ENCODE measurements at places on chromosomes 16 and 17. TPM values are rescaled to one million over a fixed set of nuclear protein-coding genes. Genes with fewer than 3 reads are reported as not detected.
A peak's percentile ranks its signal among the peaks of the same experiment; 100 is the strongest.

GRCh38 chr17:42313773-42314566 lies 25.7 kb downstream of the STAT5A start:
- ATAC-seq: no peak

GRCh38 chr16:29898135-29898803 lies 1.1 kb downstream of the SEZ6L2 start:
- ATAC-seq: no peak

DNA sequence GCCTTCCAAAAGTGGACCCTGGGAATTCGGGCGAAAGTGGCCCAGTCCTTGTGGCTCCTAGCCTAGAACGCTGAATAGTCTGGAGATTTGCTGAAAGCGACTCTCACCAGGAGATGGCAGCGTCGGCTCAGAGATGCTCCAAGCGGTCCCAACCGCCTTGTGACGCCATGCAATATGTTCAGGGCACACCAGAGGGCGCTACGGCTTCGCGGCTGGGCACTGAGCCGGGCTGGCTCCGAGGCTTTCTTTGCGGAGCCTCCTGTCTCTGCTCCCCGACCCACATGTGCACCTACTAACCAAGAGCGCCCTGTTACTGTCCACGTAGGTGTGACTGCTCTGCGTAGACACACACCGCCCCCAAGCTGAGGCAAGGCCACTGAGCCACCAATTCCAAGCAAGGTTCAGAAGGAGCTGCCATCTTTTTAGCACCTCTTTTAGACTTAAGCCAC lies 36.9 kb downstream of the SYCE1L start:
- ATAC-seq: peak; percentile 96

DNA sequence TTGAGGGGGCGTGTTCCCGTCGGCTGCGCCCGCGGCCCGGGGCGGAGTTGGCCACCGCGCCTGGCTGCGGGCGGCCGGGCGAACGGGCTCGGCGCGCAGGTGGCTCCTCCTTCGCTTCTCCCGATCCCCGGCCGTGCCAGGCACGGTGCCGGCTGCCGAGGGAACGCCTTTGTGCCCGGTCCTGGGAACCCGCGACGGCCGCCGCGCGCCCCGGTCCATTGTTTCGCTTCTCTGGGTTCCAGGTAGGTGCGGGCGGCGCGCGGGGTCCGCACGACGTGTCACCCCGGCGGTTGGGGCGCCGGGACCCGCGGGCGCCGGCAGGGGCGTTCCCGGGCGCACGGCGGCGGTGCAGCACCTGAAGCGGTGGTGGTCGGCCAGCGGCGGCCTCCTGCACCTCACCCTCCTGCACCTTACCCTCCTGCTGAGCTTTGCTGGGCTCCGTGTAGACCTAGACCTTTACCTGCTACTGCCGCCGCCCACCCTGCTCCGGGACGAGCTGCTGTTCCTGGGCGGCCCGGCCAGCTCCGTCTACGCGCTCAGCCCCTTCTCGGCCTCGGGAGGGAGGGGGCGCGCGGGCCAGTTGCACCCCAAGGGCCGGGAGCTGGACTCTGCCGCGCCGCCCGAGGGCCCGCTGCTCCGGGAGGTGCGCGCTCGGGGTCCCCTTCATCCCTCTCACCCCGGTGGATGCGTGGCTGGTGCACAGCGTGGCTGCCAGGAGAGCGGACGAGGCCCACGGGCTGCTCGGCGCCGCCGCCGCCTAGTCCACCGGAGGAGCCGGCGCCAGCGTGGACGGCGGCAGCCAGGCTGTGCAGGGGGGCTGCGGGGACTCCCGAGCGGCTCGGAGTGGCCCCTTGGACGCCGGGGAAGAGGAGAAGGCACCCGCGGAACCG lies 99.9 kb downstream of the EFCAB13 start:
- peak; percentile 36 for ATAC-seq

INPP5K gene
- 73.2 TPM for total RNA-seq
